ENCODE measurements at places on chromosomes 13 and 19.

DNA sequence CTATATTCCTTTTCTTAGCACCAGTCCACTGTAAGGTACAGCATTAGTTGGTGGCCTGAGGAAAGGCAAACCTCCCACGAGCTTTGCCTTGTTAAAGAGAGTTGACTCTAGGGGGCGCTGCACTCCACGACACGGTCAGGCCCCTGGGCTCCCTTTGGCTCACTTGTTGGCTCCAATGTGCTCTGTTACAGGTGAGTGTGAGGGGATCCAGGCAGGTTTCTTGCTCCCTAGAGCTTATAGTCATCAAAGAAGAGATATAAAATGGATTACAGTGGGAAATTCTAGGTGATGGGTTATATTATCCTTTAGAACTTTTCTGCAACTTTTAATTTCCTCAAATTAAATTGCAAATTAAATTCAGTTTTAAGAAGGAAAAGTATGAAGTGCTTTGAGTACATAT is 3.7 kb downstream of the WDR87 start:
- peak; percentile 89 for DNase-seq

- DNase-seq = no peak
These were observed 355.0 kb upstream of the PCDH20 start for GRCh38 chr13:61770681-61771080.

DNA sequence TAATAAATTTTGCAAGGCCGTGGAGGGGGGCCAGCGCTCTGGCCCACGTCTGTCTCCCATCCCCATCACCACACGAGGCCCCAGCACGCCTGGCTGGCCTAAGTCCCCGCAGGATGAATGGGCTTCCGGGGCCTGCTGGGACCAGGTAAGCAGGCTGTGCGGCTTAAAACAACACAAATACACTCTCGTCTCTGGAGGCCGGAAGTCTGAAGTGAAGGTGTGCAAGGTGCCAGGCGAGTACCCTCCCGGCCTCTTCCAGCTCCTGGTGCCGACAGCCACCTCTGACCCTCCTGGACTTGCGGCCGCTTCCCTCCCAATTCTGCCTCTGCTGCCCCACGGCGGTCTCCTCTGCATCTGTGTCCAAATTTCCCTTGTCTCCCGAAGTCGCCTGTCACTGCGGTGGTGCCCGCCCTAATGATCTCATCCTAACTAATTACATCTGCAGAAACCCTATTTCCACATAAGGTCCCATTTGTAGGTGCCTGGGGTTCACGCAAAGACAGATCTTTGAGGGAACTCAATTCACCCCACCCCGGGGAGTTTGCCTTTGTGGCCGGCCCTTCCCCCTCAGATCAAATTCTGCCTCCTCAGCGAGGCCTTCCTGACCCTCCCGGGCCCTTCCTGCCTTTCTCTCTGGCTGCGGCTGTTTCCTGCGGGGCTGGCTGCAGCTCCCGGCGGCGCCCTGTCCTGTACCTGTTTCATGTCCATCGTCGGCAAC is 8.1 kb upstream of the PTBP1 start:
- DNase-seq = peak; percentile 65

- peak; percentile 58 for DNase-seq
These were observed 2.1 kb upstream of the CCL25 start for GRCh38 chr19:8050274-8051096.

Data from lung microvascular endothelial cell (primary cell).